ENCODE measurements at places on chromosomes 11 and 22. TPM values are rescaled to one million over a fixed set of nuclear protein-coding genes. Genes with fewer than 3 reads are reported as not detected.

DNA sequence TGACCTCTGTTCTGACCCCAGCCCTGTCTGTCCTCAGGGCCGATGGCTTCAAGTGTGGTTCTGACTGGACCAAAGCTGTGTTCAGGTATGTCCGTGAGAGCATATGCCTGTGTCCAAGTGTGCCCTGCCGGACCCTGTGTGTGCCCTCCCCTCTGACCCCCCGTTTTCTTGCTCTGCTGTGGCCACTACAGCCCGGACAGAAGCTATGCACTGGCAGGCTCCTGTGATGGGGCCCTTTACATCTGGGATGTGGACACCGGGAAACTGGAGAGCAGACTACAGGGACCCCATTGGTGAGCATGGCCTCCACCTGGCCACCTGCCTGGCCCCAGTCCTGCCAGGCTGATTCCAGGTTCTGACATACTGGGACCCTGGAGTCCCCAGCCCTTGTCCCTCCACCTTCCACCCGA lies 14.5 kb downstream of the ATG16L2 start:
- no peak for DNase-seq

DNA sequence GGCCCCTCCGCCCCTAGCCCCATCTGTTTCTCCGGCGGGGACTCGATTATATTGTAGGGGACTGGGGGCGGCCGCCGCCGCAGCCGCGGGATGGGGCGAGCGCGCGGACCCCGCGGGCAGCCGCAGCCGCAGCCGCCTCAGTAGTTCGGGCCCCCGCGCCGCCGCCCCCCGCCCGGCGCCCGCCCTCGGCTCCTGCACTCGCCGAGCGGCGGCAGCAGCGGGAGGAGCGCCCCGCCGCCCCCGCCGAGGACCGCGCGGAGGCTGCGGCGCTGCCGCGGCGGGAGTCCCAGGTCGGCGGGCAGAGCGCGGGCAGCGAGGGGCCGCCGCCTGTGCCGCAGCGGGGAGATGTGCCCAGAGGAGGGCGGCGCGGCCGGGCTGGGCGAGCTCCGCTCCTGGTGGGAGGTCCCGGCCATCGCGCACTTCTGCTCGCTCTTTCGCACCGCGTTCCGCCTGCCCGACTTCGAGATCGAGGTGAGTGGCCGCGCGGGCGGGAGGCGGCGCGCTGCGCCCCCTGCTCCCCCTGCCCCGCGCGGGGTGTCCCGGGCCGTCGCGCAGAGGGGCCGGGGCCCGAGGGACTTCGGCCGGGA lies at the start of gene CECR2:
CECR2 (plus strand) TSS at position 22 of the 587 bp plus-strand sequence; CDS start at position 346, 324 bp downstream.
- DNase-seq = no peak

DNA sequence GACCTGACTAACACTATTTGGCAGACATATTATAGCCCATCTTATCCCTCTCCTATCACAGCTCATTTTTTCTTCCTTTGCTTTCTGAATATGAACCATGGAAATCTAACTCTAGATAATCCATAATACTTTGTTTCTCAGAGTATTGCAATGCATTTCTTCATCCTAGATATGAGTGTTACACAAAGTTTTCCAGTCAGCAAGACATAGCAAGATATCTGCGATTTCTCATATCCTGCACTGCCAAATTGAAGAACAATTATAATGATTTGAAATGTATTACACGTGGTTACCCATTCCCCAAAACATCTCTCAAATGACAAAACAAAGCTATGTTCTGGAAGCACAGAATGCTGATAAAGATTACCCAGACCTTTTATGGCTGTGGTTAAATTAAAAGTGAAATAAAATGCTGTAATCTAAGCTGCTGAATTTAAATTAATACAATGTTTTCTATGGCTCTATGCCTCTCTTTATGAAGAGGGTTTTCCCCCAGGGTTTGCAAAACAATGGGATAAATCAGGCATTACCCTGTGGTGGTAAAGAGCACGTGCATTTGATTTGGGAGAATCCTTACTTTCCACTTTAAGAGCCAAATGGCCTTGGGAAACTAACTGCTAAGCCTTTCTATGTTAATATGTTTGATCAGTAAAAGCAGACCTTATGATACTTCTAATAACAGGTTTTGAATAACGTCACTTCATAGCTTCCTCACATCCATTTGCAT lies 1291.0 kb upstream of the CNTN5 start:
- DNase-seq = no peak

DNA sequence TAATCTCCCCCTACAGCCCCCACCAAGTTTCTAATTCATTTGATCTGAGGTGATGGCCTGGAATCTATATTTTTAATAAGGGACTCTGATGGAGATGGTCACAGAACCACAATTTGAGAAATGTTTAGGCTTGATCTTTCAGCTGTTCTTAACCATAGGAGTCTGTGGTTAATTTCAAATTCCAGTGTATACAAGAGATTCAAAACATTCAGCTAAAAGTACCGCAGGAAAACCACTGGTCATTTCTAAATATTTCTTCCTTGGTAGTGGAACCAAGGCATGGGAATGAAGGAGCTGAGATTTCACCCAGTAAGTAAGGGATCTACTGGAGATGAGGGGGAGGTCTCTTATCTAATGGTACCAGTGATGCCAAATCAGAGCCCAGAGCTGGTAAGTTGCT lies 18.3 kb upstream of the GALNT18 start:
- DNase-seq = no peak

DNA sequence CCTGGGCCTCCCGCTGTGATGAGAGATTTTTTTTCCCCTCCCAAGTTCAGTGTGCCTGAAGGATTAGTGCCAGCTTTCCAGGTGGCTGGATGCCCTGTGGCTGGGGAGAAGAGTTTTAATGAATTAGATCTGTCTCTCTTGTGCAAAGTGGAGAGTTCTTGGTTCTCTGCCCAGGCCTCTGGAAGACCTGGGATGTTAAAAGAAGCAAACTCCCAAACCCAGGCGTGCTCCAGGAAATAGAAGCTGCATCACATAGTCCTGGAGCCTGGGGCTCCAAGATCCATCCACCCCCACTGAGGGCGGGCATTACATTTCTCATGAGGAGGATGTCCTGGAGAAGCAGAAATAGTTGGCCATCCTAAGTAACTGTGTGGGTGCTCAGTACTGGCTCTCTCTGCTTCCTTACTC lies 30.6 kb downstream of the SDHAF2 start:
- DNase-seq = no peak

- no peak for DNase-seq
Measured at GRCh38 chr11:77619576-77620198, 17.9 kb downstream of the CLNS1A start.

- no peak for DNase-seq
Measured at GRCh38 chr22:17257121-17258001, 38.1 kb upstream of the ADA2 start.

- no peak for DNase-seq
Measured at GRCh38 chr11:32414925-32415324, 20.4 kb downstream of the WT1 start.

DNA sequence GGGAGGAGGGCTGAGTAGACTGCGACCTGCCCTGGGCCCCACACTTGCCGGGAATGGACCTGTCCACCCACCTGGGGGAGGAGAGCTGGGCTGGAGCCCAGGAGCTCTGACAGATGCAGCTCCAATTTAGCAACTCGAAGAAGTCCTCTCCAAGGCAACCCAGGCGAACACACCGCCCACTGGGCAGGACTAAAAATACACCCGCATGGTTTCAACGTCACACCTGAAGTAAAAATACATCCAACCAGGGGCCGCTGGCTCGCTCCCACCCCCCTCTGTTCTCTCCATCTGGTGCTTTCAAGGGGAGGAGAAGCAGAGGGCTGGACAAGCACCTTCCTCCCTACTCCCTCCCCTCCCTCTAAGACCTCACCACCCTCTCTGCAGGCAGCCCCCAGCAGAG lies 119.9 kb downstream of the FEZ1 start:
- no peak for DNase-seq

Gene ART1
- not detected for total RNA-seq

Gene SLC22A6
- not detected for total RNA-seq

Data from ureter (tissue), 1 donor.